Cerebellum (tissue), 4 donors: ENCODE measurements at places on chromosomes 2 and 18.

GRCh38 chr2:240240017-240240734, 99.7 kb upstream of the OTOS start:
- no peak for DNase-seq

DNA sequence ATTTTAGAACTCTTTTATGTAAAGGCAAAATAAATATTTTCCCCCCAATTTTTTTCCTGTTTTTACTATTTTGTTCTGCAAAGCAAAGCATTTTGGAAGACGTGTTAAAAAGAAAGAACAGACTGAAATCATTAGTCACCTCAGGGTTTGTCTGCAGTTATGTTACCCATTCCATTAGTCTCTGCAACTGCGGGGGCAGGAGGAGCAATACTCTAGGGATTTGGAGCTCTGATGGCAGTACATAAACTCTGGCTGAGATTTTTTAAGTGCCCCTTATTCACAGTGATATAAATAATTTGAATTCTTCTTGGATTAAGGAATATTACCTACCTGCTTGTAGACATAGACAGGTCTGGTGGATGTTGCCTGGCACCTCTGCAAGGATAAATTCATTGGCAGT, 88.0 kb upstream of the CELF4 start:
- no peak for DNase-seq

- no peak for DNase-seq
Measured at GRCh38 chr2:233240897-233241296, 10.6 kb upstream of the ATG16L1 start.

DNA sequence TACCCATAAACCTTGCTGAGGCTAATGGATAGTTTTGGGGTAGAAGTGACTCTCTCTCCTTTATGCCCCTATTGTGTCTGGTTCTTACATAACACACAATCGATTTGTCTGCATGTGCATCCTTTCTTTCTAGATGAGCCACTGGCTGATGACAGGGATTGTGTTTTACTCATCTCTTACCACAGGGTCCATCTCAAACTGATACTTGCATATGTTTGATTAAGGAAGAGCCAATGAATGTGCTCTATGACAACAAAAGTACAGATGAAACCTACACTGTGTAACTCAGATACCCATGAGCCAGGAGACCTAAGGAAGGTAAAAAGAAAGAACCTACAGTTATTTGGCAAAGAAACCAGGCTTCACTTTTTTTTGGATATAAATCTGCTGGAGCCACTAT, 13.2 kb upstream of the BZW1 start:
- no peak for DNase-seq

- no peak for DNase-seq
Measured at GRCh38 chr2:230793572-230794359, 71.0 kb upstream of the ITM2C start.

DNA sequence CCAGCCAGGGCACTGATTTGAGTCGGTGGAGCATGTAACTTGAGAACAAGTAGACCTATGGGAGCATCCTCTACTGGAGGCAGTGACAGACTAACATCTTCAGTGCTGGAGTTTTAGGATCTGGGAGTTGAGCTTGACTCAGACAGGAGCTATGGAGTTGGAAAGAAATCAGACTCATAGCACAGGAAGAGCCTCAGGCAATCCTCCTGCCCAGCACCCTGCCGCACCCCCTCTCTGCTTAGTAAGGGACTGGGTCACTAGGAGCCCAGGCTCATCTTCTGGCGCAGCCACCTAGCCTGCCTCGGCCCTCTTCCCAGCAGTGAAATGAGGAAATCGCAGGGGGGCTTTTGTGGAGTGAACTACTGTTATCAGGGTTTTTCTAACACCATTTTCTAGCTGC, 3.6 kb downstream of the ARID5A start:
- no peak for DNase-seq

GRCh38 chr18:78240627-78241252, 738.9 kb upstream of the SALL3 start:
- DNase-seq = no peak

GRCh38 chr2:233094614-233095013, 34.5 kb downstream of the INPP5D start:
- no peak for DNase-seq

- no peak for DNase-seq
Measured at GRCh38 chr2:170862286-170862902, 45.7 kb downstream of the GAD1 start.

DNA sequence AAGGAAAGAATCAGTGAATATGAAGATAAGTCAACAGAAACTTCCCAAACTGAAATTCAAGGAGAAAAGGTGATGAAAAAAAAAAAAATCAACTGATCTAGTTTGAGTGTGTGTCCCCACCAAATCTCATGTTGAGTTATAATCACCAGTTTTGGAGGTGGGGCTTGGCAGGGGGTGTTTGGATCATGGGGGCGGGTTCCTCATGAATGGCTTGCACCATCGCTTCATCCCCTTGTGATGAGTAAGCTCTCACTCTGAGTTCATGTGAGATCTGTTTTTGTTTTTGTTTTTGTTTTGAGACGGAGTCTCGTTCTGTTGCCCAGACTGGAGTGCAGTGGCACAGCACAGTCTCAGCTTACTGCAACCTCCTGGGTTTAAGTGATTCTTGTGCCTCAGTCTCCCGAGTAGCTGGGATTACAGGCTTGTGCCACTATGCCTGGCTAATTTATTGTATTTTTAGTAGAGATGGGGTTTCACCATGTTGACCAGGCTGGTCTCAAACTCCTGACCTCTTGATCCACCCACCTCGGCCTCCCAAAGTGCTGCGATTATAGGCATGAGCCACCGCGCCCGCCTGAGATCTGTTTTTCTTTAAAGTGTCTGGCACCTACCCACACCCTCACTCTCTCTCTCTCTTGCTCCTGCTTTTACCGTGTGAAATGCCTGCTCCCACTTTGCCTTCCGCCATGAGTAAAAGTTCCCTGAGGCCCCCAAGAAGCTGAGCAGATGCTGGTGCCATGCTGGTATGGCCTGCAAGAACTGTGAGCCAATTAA, 4.0 kb upstream of the SLC66A2 start:
- no peak for DNase-seq

- no peak for DNase-seq
Measured at GRCh38 chr18:40851014-40851429, 1104.0 kb upstream of the PIK3C3 start.

DNA sequence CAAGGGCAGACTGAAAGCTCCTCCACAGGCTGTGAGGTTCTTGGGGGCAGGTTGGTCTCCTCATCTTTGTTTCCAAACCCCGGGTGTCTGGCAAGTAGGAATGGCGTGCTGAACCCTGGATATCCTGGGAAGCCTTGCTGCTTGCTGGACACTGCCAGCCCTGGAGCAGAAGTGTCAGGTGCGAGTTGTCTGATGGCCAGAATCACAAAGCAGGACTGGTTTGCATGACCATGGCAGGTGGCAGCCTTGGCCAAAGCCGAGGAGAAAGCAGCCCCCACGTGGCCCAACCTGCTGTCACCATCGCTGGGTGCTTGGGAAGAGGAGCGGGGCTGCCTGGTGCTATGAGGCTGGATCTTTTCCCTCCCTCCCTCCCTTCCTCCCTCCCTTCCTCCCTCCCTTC, 309.5 kb upstream of the HS6ST1 start:
- peak; percentile 68 for DNase-seq

- no peak for DNase-seq
Measured at GRCh38 chr2:199982126-199982843, 26.9 kb downstream of the MAIP1 start.

- DNase-seq = no peak
Measured at GRCh38 chr18:79600596-79600995, 79.0 kb upstream of the CTDP1 start.

GRCh38 chr18:69763821-69764220, 183.9 kb downstream of the CD226 start:
- no peak for DNase-seq

DNA sequence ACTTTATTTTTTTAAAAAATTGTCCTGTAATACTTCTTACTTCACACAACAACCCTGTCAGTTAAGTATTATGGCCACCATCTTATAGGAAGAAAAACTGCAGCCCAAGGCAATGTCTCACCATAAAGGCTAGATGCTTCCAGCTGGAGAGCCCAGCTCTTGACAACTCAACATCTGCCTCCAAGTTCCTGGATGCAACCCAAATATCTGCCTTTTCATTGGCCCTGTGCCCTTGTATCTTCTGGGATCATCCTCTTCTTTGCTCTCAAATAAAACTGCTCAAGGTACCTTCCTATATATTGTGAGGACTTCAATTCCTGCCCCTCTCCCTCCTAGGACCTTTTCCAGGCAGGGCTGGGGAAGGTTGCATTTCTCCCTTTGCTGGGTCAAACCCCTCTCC, 69.5 kb downstream of the BIN1 start:
- DNase-seq = no peak

- no peak for DNase-seq
Measured at GRCh38 chr2:777546-777945, 100.3 kb upstream of the TMEM18 start.

DNA sequence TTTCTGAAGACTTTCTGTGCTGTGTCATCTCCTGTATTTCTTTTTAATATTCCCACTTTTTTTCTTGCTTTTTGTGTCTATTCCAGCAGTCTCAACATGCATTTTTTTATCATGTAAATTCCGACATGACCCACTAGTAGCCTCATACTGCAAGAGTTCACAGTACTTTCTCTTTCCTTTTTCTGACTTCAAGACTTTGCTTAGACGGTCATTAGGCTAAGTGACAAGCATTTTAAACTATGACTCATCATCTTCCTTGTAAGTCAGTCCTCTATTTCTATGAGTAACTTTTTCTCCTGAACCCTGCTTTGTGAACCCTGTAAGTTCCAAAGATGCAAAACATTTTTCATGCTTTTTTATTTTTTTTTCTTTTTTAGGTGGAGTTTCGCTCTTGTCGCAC, 381.2 kb downstream of the TXNL1 start:
- no peak for DNase-seq

DNA sequence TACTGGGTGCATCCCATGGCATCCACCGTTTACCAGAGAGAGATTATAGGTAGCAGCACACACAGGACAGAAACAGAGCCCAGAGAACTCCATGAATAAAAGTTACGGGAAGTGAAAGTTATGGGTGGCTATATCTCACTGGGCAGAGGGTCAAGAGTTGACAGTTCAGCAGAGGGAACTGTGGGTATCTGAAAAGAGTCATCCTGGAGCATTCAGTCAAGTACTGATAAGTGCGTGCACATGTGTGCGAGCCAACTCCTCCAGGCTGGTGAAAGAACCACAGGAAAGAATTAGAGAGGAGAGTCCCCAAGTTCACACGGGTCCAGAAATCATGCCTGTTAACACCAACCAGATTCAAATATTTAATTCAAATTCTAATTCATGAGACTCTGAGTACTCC, 1588.2 kb downstream of the LRP1B start:
- no peak for DNase-seq

- no peak for DNase-seq
Measured at GRCh38 chr2:233821196-233821595, 33.1 kb downstream of the HJURP start.

DNA sequence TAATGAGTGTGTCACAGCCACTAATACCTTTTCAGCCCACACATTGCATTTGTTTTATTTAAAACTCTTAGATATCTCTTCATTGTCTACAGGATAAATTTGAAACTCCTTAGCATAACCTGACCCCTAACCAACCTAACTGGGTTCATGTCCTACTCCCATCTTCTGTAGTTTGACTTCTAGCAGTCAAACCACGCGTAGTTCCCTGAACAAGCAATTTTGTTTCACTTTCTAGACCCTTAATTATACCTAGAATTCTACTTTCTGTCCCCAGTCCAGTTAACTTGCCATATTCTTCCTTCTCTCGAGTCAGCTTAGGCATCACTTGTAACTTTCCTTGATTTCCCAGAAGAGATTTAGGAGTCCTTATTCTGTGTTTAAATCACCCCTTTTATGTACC, 55.1 kb downstream of the RBBP8 start:
- DNase-seq = no peak

DNA sequence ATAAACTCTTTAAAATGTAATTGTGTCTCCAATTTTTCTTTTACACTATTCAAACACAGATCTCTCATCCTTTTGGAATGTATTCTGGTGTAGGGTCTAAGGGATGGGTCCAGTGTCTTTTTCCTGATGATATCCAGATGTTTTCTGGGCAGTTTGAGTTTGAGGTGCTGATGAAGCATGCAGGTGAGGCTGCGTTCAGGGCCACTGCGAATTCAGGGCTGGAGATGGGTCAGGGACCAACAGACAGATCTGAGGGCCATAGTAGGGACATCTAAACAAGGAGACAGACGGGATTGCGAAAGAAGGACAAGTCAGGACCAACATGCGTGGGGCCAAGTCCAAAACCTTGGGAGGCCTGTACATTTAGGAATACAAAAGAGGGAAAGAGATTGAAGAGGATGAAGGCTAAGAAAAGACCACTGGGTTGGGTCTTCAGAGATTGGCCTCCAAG, 70.2 kb downstream of the ACAA2 start:
- no peak for DNase-seq

DNA sequence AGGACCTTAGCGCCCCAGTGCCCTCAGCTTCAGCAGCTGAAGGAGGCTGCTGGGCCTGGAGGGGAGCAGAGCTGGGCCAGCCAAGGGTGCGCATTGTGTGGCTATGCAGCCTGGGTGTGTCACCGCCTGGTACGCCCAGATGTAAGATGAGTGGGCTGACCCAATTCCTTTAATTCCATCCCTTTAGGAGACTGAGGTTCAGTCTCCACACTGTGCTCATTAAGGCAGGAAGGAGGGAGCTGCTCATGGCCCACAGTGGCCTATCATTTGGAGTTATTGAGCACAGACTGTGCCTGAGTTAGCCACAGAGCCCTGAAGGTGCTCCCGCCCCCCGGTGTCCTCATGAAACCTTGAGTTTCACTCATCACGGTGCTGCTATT, 194.1 kb upstream of the GLI2 start:
- DNase-seq = no peak

- DNase-seq = no peak
Measured at GRCh38 chr2:99754210-99754609, 264.4 kb upstream of the REV1 start.

DNA sequence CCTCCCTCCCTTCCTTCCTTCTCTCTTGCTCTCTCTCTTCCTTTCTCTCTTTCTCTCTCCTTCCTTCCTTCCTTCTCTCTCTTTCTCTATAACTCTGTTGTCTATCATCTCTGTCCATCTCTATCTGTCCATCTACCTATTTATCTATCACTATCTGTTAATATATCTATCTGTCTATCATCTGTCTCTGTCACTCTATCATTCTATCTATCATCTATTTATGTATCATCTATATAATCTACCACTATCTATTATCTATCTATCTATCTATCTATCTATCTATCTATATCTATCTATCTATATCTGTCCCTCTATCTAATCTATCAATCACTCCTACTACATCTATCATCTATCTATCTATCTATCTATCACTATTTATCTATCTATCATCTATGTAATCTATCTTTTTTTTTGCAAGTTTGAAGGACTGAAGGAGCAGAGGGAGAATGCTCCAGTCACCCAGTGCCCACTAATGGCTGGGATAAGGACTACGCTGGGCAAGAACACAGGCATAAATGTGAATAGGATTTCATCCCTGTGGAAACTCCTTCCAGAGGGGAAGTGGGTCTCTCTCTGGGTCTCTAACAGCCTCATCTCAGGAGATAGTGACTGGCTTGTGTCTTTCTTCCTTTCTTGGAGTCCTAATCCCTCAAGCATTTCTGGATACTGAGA, 427.0 kb downstream of the LPIN1 start:
- no peak for DNase-seq

- no peak for DNase-seq
Measured at GRCh38 chr2:49515996-49516782, 361.9 kb upstream of the FSHR start.
